ENCODE measurements at places on chromosomes 2 and 18.
A peak's percentile ranks its signal among the peaks of the same experiment; 100 is the strongest.

- DNase-seq = no peak
Observed at GRCh38 chr2:200702044-200702443, 109.7 kb upstream of the BZW1 start.

DNA sequence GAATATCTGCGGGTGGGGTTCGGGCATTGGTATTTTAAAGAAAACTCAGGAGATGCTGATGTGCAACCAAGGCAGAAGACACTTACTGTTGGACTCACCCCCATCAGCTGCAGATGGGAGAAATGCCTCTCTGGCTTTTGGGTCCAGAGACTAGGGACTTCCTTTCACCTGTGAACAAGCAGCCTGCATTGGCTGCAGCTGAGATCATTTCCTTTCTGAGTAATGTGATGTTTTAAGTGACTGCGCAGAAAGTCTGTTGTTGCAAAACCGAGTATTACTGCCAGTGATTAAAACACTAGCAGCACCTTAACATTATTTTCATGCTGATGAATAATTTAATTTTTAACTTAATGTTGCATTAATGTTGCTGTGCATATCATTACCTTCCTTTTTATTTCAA lies 143.0 kb downstream of the TSN start:
- DNase-seq = no peak

DNA sequence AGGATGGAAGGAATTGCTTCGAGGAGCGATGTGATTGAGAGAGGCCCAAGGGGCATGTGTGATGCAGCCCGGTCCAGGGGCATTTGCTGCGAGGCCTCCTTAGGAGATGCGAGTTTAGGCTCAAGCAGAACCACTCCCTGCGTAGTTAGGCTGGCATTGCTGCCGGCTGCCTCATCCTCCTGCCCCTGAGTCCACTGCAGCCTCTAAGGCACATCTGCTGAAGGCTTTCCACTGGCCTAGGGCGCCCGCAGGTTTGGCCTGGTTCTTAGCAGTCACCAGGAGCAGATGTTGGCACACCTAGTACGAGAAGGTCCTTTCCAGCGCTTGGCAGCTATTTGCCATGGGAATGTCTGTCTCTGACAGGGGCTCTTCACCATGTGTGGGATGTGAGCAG lies 20.7 kb downstream of the INPP5D start:
- no peak for DNase-seq

- DNase-seq = no peak
Observed at GRCh38 chr2:189393440-189394111, 47.7 kb upstream of the WDR75 start.

DNA sequence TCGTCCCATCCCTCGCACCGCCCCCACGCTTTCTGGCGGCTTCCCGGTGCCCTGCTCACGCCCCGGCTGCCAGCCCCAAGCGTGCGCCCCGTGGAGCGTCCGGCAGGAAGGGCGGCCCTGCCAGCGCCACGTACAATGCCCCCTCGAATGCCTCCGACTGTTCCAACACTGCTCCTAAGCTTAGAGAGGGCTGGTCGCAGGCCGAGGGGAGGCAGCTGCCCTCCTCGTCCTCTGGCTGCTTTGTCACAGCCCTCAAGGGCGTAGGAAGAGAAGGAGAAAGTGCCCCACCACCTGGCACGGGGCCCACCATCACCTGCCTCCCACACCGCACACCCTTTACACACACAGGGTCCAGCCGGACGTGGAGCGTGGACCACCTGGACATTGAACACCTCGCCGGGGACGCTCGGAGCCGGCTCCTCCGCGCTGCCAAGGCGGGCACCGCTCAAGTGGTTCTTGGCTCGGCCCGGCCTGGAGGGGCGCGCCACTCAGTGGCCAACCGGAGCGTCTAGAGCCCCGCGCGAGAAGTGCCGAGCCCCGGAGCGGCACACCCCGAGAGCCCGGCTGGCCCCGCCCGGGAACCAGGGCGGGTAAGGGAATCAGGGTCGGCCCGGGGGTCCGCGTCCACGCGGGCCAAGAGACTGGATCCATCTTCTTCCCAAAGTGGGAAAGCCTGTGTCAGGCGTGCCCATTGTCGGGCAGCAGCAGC lies 830 bp downstream of the DNER start:
- DNase-seq = peak; percentile 30

- no peak for DNase-seq
Observed at GRCh38 chr2:188983427-188984064, 9.4 kb downstream of the COL3A1 start.

DNA sequence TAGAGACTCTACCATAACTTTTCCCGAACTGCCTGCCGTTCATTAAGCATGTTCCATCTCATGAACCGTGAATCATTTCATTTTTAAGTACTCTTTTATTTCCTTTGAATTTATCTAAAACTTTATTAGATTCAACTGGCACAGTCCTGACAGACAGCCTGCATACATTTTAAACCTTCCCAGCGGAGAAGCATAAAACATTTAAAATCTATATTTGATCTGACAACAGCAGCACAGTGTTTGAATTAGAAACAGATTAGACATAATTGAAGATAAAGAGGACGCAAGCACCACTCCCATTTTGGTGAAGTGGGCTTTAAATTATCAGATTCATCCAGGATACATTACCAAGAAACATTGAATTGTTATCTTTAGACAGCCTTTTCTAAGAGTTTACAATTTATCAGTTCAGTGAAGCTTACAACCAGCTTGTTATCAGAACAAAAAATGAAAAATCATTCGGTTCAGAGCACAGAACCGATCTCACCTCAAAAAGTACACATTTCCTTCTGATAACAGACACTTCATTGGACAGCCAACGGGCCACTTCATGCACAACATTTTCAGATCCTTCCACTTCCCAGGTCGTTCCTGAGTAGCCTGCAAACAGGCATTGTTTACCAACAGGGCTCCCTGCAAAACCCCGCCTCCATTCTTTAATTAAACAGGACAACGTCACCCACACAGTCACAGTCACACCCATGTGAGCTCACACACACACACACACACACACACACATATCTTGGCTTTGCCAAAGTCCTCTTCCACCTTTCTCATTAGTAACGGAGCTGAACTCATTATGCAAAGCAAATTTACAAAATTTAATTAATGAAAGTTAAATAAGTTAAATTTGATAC lies 171.2 kb downstream of the SP3 start:
- DNase-seq = no peak

Data from activated naive CD4-positive, alpha-beta T cell treated with anti-CD3 and anti-CD28 coated beads, Interleukin-2, amount 10 ng/mL, durations not matched to agents 7 days and 5 days (primary cell).